ENCODE measurements at places on chromosomes 4 and X. TPM values are rescaled to one million over a fixed set of nuclear protein-coding genes. Genes with fewer than 3 reads are reported as not detected.

DNA sequence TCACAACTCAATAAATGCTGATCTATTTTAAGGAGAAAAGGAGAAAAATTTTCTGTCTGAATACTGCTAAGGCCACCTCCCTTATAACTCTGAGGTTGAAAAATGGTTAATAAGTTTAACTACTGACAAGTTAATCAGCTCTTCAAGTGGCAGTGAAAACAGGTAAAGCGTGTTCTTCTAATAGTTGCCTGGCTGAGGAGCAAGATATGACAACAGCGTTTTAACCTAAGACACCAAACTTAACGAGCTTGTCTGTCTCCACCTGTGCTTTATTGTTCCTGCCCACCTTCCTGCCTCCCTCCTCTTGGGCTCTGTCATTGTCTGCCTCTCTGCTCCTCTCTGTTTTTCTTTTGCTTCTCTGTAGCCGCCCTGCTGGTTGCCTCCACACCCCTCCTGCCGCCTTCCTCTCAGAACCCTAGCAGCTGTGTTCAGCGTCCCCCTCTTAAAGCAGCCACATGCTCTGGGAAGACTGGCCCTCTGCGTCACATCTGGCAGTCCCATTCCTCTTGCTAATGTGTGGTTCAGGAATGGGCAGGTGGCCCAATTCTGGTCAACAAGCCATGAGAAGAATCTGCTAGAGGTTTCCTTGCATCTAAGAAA, 4.3 kb upstream of the TSPAN5 start:
- no peak for DNase-seq

Gene LYAR
- 14.1 TPM for total RNA-seq

DNA sequence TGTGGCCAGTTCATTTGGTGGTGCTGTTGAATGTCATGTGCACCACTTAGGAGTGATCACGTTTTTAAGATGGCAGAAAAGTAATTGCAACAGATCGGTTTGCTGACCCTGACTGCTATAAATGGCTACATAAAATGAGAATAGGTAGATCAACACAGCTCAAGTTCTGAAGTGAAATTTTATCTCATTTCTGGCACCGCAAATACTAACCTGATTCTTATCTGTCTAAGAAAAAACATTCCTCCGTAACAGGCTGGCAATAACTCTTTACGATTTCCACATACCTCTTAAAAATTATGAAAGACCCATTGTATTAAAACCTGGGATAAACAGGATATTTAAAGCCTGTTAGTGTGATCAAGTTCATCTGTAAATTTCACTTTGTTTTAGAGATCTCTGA, 387.5 kb downstream of the PDGFC start:
- no peak for DNase-seq

GRCh38 chr4:2837904-2838496, 5.6 kb upstream of the ADD1 start:
- peak; percentile 86 for DNase-seq

GRCh38 chr4:172348426-172348825, 535.2 kb downstream of the GALNTL6 start:
- DNase-seq = no peak

GRCh38 chrX:42975906-42976305, 197.9 kb upstream of the PPP1R2C start:
- DNase-seq = no peak

- DNase-seq = no peak
Measured at GRCh38 chr4:11480683-11481082, 52.0 kb upstream of the HS3ST1 start.

DNA sequence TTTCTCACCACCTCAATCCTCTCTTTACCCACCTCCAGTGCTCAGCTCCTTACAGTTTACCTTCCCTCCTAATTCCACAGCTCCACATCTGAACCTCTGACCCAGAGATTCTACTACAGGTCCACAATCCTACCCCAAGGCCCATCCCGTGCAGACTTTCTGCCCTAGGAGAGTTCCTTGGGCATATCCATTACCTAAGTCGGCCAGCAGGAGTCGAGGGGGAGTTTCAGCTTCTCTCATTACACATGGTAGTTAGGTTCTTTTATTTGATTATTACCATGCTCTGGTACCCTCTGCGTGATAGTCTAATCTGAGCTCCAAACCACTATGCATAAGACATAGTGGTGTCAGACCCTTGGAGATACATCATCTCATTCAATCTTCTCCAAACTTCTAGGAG, 117.9 kb downstream of the SH3RF1 start:
- DNase-seq = no peak

DNA sequence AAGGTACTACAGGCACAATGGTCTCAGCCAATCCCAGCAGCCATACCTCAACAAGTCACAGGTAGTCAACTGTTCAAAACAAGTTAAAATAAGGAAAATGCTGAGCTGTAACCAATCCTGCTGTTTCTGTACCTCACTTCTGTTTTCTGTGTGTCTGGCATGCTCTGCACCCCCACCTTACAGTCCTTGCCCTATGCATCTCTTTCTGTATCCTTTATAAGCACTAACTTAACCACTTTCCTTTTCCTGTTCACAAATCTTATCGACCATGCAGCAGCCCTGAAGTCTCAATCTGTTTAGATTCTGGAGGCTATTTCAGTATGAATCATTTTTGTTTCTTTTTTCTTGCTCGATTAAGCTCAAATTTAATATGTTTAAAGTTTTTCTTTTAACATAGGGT, 12.5 kb upstream of the FAM13A start:
- no peak for DNase-seq

DNA sequence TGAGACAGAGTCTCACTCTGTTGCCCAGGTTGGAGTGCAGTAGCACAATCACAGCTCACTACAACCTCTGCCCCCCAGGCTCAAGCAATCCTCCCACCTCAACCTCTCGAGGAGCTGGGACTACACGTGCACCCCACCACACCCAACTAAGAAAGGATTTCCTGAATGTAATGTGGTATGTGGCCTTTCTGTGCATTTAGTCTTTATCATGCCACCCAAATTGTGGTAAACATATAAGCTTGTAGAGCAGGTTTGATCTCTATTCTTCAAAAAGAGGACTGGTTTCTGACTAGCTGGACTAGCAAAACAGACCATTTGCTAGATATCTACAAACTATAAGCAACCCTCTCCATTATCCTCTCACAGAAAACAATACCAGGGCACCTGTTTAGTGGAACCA, 33.6 kb downstream of the ELOVL6 start:
- DNase-seq = no peak

Gene PAK3
- 13.8 TPM for total RNA-seq
